ENCODE measurements at places on chromosomes 16 and 17. TPM values are rescaled to one million over a fixed set of nuclear protein-coding genes. Genes with fewer than 3 reads are reported as not detected.

COIL gene
- total RNA-seq: 8.2 TPM

USP43 gene
- 0.08 TPM for total RNA-seq

HOXB1 gene
- not detected for total RNA-seq

CAMTA2 gene
- 33.8 TPM for total RNA-seq

SULT1A4 gene
- total RNA-seq: 5.2 TPM

DNA sequence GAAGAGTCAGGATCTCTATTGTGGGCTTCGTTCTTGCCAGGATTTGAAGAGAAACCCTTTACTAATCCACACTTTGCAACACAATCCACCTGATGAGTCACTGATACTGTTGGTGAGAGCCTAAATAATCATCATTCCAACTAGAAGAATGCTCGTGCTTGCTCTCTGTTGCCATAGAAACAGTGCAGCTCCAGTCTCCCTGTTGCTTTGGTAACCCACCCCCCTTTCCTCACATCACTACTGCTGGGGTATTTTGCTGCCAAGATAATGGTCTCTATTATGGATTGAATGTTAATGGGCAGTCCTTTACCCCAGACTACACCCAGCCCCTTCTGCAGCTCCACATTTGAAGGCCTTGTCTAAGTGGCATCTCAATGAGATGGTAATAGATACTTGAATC is 190.4 kb downstream of the ABCC12 start:
- DNase-seq: no peak

GRCh38 chr17:18039535-18040260 is 490 bp downstream of the GID4 start:
- DNase-seq: no peak

DNA sequence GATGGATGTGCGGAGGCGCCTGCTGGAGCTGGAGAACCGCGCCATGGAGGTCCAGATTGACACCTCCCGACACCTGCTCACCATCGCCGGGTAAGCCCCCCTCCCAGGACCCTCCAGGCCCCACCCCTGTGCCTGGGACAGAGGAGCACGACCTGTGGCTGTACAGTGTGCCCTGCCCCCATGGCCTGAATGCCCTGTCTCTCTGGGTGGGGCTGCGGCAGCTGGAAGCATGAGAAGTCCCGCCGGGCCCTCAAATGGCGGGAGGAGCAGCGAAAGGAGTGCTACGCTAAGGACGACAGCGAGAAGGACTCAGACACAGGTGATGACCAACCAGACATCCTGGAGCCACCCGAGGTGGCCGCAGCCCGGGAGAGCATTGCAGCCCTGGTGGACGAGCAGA is 11.2 kb downstream of the BTBD17 start:
- no peak for DNase-seq

DNA sequence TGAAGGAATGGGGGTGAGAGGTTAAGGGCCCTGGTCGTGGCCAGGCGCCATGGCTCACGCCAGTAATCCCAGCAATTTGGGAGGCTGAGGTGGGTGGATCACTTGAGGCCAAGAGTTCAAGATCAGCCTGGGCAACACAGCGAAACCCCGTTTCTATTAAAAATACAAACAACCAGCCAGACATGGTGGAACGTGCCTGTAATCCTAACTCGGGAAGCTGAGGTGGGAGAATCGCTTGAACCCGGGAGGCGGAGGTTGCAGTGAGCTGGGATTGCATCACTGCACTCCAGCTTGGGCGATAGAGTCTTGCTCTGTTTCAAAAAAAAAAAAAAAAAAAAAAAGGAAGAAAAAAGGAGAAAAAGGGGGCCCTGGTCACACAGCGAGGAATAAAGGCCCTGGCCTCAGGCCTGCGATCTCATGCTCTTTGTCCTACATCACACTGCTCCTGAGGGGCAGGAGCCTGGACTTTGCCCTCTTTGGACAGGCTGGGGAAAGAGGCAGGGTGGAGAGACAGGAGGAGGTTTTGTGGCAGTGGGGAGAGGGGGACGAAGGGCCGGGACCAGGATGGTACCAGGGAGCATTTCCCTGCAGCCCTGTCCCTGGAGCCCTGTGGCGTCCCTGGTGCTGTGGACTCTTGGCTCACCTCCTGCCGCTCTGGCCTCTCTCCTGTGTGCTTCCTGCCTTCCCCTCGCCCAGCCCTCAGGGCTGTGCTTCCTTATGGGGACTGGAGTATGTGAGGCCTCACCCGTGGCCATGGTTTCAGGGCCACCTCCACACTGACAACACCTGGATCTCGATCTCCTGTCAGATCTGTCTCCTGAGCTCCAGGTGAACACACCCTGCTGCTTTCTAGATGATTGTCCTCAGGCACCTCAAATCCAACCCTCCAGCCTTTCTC is 19.7 kb upstream of the SLC25A19 start:
- peak; percentile 15 for DNase-seq

DNA sequence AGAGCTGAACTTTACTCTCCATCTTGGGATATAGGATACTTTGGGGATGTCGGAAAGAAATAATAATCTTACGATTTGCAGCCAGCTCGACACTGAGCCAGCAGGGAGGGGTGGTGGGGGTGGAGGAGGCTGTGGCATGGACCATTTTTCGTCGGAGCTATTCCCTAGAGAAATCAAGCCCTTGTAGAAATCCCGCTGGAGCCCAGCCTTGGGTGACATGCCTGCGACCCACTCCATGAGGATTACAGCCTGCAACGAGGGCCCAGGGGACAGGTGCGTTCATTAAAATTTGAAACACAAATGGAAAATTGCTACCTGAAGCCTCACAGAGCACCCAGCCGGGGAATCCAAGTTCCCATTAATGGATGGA is 82.8 kb upstream of the GSE1 start:
- no peak for DNase-seq

GRCh38 chr17:74163836-74164235 is 39.6 kb upstream of the RPL38 start:
- no peak for DNase-seq

- DNase-seq: no peak
Observed at GRCh38 chr16:1859650-1860049, 12.3 kb downstream of the MEIOB start.

DNA sequence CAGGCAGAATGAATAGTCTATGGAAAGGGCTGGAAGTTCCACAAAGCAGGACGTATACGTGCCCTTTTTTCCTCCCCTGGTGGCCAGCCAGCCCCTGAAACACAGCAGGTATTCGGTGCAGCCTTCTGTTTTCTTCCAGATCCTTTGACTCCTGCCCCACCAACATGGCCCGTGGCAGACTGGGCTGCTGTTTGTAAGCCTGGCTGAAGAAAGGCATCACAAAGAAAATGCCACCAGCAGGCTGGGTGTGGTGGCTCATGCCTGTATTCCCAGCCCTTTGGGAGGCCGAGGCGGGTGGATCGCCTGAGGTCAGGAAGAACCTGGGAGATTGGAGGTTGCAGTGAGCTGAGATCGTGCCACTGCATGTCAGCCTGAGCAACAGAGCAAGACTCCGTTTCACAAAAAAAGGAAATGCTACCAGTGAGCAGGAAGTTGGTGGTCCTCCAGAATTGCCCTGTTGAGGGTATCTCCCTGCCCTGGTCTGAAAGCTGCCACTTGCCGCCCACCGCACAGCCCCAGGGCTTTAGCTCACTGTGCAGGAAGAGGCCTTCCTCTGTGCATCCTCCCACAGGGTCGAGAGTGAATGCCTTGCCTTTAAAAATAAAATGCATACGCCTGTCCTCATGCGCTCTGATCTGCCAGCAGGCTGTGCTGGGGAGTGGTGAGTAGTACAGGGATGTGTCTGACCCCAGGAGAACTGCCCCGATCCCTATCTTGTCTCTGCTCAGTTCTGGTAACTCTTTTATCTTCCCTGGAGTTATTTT is 587.7 kb downstream of the MAF start:
- DNase-seq: no peak

DNA sequence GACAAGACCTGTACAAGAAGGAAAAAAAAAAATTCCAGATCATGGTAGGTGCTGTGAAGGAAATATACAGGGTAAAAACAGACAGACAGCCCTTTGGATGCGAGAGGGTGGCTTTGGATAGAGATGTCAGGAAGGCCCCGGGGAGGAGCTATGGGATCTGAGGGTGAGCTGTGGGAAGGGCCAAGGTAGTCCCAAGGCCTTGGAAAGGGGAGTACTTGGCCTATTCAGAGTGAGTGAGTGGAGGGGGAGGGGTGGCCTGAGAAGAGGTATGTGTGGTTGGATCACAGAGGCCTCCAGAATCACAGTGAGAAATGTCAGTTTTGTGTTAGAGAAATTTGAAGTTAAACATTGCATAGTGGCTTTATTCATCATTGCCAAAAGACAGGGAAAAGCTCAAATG is 31.2 kb upstream of the AKTIP start:
- no peak for DNase-seq

DNA sequence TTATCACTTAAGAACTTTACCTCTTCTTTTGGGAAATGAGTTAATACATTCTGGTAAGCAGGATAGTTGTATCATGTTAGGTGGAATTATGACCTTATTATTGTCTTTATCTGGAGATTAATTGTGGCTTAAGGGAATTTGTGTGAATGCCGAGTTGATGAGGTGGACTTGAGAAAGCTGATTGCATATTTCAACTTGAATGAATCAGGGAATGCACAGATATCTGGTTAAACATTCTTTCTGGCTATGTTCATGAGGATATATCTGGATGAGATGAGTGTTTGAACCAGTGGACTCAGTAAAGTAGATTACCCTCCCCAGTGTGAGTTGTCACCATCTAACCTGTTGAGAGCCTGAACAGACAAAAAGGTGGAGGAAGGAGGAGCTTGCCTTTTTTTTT is 326.1 kb upstream of the GOT2 start:
- DNase-seq: no peak

GRCh38 chr16:3431779-3432219 is 11.5 kb downstream of the ZNF597 start:
- DNase-seq: peak; percentile 45

DNA sequence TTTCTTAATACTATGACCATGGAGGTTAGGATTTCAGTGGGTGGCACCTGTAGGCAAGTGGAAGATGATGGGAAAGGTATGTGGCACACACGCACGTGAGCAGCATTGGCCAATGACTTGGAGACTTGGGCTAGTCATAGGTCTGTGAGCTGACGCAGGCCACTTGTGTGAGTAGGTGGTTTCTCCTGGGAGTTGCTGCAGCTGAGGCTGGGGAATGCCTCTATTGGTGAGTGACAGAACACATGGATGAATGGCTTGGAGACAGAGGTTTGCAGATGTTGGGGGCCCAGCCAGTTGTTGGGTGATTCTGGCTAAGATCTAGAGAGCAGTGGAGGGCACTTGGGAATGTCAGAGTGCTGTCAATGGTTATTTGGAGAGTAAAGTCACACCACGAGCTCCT is 64.1 kb downstream of the MARF1 start:
- no peak for DNase-seq

- DNase-seq: no peak
Observed at GRCh38 chr16:12685806-12686205, 117.9 kb downstream of the CPPED1 start.

GRCh38 chr17:49132317-49132698 is 261 bp upstream of the B4GALNT2 start:
- DNase-seq: no peak

GRCh38 chr17:6387858-6388257 is 47.1 kb downstream of the AIPL1 start:
- DNase-seq: no peak

DNA sequence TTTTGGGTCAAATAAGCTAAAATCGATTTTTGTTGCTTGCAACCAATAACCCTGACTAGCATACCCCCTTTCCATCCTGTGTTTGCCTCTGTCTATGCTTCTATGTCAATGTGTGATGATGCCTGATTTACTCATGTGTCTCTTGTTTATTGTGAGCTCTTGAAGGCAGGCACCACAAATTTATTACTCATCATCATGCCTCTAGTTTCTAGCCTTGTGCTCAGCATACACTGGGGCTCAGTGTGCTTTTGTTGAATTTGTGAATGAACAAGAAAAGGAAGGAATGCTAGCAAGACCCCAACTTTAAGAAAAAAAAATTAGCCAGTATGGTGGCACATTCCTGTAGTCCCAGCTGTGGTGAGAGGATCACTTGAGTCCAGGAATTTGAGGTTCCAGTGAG is 119.1 kb upstream of the GPR139 start:
- DNase-seq: no peak

DNA sequence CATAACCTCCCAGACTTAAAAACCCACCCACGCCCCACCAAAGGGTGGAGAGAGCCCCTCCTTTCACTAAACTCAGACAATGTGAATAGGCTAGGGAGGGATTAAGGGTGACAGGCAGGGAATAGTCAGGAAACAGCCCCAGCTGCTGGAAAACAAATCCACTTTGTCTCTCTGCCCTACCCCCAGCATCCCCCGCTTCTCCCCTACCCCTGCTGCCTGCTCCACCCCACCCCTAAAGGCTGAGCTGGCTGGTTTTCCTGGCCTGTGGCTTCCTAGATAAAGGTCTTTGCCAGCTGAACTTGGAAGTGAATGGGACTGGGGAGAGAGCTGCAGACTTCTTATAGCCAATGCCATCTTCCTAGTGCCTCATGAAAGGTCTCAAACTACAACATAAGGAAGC is 15.0 kb downstream of the CAVIN1 start:
- DNase-seq: peak; percentile 56

GRCh38 chr17:64685705-64686104 is 23.6 kb upstream of the SMURF2 start:
- no peak for DNase-seq

DNA sequence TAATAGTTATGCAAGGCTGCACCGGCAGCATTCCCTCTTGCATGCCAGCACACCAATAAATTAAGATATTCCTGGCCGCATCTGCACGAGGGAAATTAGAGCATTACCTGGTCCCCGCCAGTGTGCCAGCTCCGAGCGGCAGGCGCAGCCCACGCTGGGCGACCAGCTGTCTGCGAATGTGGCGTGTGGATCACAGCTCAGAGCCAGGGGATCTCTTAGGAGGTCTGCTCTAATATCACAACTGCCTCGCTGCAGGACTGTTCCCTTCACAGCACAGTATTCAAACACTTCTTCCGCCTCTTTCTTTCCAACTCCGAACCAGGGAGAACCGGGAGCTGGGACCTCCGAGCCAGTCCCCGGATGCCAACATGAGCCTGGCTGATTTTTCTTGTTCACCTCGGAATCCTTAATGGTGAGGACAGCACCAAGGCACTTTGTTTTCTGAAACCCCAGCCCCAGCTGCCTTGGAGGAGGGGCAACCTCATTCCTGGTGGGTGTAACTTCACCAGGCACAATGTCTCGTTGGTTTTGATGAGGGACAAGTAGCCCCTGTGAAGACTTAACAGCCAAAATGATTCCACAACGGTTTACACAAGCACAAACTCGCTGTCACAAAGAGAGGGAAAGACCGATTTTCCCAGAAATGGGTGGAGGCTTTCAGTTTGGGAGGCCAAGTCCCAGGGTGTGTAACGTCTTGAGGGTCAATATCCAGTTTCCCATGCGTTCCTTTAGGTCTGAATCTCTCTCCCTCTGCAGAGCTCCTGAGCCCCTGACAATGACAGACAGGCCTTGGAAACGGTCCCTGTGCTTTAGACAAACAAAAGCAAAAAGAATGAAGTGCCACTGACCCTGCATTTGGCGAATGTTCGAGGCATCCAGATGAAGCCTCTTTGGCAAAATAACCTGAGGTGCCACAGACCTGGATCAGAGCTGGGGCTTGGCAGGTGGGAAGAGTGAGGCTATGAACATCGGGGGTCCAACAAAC is 213.2 kb downstream of the C16orf78 start:
- DNase-seq: no peak

GRCh38 chr16:1900452-1900774 is 17.8 kb downstream of the HS3ST6 start:
- DNase-seq: no peak
